ENCODE measurements at places on chromosomes 2 and 18.

- DNase-seq: no peak
These were observed 63.7 kb downstream of the EIPR1 start for GRCh38 chr2:3313781-3314375.

- no peak for DNase-seq
These were observed 201.4 kb downstream of the TCF4 start for GRCh38 chr18:55386545-55386944.

DNA sequence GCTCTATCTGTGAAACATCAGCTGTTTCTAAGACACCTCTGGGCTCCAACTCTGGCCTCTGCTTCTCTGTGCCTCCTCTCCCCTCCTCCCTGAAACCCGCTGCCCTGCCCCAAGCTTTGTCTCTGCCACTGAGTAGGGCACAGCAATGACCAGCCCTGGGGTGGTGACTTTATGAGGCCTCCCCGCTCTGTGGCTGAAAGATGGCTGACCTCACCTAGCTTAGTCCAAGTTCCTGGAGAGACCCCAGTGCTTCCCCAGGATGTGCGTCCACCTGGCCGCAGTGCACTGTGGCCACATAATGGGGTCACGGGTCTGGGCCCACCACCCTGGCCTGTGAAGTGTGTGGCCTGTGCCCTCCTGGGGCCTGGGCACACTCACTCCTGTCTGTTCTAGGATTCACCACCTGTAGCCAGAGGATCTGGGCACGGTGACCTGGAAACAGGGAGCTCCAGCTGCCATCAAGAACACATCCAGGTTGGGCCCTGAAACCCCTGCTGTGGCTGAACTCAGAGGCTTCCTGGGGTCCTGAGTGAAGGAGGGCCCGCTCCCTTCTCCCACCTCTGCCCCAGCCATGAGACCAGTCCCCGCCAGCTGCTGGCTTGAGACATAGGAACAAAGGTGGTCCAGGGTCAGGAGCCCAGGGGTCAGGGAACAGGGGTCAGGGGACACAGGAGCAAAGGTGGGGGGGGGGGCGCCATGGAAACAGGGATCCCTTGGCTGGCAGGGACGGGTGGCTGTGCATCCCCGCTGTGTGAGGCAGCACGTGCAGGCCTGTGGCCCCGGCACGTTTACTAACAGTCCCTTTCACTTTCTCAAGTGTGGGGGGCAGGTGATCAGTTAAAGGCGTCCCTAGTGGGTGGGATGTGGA is 29.3 kb upstream of the OTOS start:
- DNase-seq: no peak

GRCh38 chr2:217383620-217384019 is 523.8 kb upstream of the TNP1 start:
- DNase-seq: no peak

DNA sequence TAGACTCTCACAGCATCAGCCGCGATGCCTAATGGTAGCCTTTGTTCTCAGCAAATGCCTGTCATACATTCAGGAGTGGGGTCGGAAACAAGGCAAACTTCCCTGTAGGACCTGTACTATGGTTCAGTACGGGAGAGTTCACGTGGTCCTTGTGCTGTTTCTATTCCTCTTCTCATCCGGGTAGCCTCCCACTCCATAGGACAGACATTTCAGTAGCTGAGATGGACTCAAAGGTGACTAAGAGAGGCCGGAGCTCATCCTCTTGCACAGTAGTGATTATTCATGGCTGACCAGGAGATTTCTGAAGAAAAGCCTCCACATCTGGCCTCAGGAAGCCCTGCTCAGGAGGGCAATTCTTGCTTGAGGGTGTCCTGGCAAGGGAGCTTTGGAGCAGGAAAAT is 117.8 kb upstream of the SPRED2 start:
- no peak for DNase-seq

DNA sequence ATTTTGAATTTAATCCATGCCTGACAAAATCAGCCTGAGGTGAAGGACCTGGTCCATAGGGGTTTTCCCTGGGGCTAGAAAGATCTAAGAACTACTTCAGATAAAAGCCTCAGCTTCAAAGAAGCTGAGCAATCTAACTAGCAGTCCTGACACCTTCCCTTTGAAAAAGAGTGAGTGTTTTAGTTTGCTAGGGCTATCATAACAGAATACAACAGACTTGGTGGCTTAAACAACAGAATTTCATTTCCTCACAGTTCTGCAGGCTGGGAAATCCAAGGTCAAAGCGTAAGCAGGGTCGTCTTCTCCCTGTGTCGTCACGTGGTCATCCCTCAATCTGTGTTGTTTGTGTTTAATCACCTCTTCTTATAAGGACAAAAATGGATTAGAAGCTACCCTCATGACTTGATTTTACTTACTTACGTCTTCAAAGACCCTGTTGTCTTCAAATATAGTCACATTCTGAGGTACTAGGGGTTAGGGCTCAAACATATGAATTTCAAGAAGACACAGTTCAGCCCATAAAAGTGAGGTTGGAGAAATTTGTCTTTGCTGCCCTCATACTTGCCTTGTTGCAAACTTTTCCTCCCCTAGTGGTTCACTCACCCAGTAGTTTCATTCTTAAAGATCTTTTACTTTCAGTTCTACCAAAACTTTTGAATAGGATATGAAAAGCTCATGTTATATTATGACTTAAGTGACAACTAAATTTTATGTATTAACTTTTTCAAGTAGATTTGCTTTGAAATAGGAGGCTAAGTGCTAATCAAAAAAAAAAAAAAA is 673.8 kb downstream of the ARHGAP15 start:
- no peak for DNase-seq
